Osteoblast (primary cell): ENCODE measurements at places on chromosomes 1 and 21. TPM values are rescaled to one million over a fixed set of nuclear protein-coding genes. Genes with fewer than 3 reads are reported as not detected.

Gene IPP
- 14.1 and 16.2 TPM in 2 replicates for total RNA-seq

Gene CTTNBP2NL
- total RNA-seq: 29.5 and 32.2 TPM in 2 replicates

Gene CTSE
- total RNA-seq: not detected in 2 replicates

Gene NEGR1
- 18.1 and 22.7 TPM in 2 replicates for total RNA-seq

Gene TMEM52
- total RNA-seq: not detected in 2 replicates

Gene RSBN1
- 14.5 and 15.3 TPM in 2 replicates for total RNA-seq
